ENCODE measurements at places on chromosomes 7 and 10.

DNA sequence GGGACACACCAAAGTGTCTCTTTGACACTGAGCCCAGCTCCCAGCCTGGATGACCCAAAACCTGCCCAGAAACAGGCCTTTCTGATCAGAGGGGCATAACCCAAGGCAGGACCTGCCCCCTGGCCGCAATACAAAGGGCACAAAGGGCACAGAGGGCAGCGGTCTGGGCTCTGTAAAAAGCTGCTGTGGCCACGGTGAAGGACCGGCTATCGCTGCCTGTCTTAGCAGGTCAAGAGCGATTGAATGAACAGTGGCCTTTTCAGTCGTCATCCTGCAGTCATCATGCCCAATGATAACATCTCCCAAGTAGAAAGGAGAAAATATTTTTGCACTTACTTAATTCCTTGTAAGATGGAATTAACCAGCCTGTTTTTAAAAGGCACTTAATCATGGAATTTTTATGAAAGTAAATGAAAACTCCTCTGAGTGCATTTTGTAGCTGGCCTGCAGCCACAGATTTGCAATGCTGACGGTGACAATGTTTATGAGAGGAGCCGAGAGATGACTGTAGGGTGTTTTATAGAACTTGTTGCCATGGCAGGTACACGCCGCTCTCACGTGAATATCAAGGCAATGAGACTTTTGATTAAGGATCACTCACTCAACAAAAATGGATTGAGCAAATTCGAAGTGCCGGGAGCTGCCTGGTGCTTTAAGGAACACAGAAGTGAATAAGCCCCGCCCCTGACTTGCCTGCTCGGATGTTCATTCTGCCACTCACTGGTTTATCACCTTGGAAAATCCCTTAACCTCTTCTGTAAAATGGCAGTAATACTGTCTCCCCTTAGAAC is 47.3 kb upstream of the BHLHA15 start:
- no peak for DNase-seq

DNA sequence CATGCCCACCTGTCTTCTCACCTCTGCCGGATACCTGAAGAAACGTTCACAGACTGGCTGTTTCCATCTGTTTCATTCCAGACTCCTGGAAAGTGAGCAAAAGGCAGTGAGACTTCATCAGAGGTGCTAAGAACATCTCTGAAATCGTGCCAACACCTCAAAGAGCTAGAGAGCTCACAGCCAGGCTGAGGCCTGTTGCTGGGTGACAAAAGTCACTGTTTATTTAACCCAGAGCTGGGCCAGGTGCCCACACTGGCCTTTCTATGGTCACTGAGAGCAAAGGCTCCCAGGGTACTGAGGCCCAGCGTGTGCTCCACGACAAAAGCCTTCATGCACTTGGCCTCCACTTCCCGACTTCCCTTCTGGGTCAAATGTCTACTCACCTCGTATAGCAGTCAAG is 3.7 kb upstream of the NANOS1 start:
- peak; percentile 19 for DNase-seq

- no peak for DNase-seq
Observed at GRCh38 chr10:4062751-4063150, 277.7 kb upstream of the KLF6 start.

DNA sequence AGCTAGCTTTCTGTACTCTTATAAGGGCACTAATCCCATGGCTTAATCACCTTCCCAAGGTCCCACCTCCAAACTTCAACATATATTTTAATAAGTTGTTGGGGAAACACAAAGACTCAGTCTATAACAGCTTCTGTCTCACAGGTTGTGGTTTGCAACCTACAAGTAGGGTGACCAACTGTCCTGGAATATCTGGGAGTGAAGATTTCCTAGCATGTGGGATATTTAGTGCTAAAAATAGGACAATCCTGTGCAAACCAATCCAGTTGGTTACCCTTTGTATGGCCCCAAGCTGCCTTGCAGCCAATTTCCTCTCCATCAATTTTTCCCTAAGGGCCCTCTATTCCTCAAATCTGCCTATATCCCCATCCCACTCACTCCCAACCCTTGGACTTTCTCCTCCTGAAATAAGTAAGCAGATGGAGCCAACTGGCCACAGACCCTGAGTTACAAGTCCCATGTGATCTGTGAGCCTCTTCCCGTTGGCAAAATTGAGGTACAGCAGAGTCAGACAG is 82.3 kb downstream of the FAM13C start:
- DNase-seq = no peak
